Karpas-422 (cell line): ENCODE measurements at places on chromosomes 5 and 9. TPM values are rescaled to one million over a fixed set of nuclear protein-coding genes. Genes with fewer than 3 reads are reported as not detected.

CCT5 gene
- total RNA-seq = 319 and 381 TPM in 2 replicates

ASB6 gene
- 10.6 and 16.3 TPM in 2 replicates for total RNA-seq

SPATA31D4 gene
- not detected in 2 replicates for total RNA-seq

TTC23L gene
- total RNA-seq = not detected in 2 replicates

SETX gene
- total RNA-seq = 56.0 and 56.7 TPM in 2 replicates

NTNG2 gene
- 0.40 and 2.5 TPM in 2 replicates for total RNA-seq

ADAMTS2 gene
- not detected in 2 replicates for total RNA-seq

FOXE1 gene
- total RNA-seq = not detected in 2 replicates

LCP2 gene
- total RNA-seq = 0.22 and 0.82 TPM in 2 replicates
